Eye (tissue), 1 donor: ENCODE measurements at places on chromosomes 4 and X.

DNA sequence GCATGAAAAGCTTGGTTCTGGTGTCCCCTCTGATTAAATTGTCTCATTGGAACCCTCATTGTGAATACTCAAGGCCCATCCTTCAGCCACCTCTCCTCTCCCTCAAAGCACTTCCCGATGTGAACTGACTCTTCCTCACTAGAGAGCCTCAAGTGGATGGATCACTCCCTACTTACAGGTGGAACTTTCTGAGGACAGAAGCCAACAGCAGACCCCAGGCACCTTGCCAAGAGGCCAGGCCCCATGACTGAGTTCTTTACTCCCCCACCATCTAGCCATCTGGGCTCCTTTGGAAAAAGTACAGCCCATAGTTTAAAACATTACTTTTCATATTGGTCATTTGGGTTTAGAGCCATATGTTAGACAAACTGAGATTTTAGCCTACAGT lies 224.1 kb downstream of the SHROOM3 start:
- DNase-seq: no peak

DNA sequence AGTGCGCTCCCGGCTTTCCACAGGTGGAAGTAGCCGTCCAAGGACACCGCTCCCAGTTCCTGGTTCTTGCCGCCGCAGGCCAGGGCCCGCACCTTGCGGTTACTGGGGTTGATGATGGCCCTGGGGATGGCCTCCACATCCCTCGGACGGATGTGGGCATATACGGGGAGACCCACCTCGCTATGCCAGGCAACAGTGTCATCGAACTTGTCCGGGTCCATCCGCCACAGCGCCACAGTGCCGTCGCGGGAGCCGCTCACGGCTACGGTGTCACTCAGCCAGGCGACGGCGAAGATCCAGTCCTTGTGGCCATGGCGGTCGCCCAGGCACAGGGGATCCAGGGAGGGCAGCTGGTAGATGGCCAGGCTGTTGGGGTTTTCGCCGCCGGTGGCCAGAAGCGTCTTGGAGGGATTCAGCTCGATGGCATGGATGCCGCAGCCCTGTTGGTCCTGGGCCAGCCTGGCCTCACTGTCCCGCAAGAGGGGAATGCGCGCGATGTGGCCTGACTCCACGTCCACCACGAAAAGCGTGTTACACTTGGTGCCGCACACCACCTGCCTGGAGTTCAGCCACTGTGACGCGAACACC lies 795 bp downstream of the DCAF12L1 start:
- no peak for DNase-seq

DNA sequence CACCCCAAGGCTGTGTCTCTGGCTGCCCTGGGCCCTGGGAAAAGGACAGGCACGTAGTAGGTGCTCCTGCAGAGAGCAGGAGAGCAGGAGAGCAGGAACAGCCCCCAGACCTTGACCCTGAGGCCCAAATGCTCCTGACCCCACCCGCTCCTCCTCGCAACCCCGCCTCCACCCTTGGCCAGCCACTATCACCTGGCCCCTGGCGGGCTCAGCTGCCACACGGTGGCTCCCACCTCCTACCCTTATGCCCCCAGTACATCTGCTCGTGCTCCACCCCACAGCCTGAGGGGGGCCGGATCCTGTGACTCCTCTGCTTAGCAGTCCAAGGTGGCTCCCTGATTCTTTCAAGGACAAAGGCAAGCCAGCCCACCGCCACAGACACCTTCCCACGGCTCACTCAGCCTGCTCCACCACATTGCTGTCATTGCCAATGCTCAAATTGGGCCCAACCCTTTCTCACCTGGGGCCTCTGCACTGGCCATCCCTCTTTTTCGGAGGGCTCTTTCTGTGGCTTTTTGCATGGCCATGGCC lies 5.4 kb upstream of the HAUS7 start:
- no peak for DNase-seq

DNA sequence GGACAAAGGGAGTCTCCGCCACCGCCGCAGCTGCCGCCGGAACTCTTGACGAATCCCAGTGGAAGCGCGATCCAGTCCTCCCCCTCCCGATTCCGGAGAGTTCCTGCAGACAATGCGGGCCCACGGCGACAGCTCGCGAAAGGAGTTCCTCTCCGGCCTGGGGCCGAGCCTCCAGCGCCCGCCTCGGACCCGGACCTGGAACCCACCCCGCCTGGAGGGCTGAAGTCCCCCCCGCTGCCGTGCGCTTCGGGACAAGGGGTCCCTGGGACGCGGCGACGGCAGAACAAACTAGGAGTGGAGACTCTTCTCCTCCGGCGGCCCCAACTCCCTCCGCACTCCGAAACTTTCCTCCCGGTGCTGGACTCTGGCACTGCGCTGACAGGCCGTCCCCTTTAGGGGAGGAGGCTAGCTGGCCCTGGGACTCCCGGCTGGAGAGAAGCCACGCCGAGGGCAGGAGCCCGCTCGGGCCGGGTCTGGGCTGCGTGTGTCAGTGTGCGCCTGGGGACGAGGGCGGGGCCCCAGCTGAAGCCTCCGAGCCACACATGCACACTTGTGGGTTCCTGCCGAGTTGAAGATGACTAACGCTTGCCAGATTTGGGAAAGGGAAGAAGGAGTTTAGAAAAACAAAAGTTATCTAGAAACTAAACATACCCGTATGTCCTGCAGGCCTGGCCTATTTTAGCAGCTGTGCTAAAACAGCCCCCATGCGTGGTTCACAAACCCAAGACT lies at the start of gene ANTXR2:
Gene ANTXR2 (minus strand): TSS at position 486 of the 729 bp plus-strand sequence. CDS start 669 bp downstream, outside the sequence.
- peak; percentile 94 for DNase-seq

DNA sequence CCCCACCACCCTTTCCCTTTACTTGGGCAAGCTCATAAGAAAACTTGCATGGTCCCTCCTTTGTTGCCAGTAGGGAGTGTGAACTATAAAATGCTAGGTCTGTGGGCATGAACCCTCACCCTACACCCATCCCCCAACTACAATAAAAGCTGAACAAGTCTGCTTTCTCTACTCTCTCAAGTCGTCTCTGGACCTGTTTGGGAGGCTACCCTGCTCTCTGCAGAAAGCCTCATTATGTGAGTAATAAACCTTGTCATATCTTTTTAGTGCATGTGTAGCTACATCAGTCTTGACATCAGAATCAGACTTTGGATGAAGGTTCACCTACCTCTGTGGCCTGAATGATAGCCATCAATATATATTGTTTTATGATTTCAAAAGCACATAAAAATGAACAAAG lies 155.4 kb upstream of the FAM241A start:
- no peak for DNase-seq

DNA sequence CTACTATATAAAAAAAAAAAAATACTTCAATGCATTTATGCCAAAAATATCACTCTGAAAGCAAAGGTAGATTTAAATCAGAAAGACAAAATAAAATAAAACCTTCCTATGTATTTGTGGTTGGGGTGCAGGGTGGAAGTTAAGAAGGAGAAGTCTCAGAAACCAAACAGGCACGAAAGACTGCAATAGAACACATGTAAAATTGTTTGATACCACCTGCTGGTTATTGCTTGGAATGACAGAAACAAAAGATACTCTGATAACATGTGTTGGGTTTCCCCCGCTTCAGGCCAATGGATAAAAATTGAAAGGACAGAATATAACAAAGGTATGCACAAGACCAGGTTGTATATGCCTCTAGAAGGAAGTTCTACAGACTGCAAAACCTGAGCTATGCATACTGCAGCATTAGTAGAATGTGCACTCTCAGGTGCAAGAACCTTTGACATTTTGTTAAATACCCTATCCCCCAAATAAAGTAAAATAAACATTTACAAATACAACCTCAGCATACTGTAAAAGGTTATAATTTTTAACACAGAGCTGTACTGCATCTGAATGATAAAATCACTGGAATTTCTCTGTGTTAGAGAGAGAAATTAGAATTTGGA lies 118.8 kb downstream of the GABRA2 start:
- peak; percentile 63 for DNase-seq

DNA sequence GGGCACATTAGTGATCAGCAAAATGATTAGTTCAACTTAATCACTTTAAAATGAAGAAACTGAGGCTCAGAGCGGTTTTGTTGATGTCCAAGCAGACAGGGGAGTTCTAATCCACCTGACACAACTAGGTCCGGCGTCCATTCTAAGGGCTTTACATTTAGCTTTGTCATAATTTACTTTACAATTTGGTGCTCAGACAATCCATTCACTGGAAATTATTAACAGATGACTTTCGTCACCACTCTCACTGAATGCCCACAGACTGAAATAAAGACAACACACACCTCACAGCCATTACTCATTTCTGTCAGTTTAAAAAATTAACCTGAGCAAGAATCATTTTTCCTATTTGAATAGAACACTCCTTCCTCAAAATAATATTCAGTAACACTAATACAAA lies 10.8 kb downstream of the NR3C2 start:
- DNase-seq: no peak

GRCh38 chrX:39836802-39837420 lies 260.8 kb downstream of the BCOR start:
- no peak for DNase-seq

DNA sequence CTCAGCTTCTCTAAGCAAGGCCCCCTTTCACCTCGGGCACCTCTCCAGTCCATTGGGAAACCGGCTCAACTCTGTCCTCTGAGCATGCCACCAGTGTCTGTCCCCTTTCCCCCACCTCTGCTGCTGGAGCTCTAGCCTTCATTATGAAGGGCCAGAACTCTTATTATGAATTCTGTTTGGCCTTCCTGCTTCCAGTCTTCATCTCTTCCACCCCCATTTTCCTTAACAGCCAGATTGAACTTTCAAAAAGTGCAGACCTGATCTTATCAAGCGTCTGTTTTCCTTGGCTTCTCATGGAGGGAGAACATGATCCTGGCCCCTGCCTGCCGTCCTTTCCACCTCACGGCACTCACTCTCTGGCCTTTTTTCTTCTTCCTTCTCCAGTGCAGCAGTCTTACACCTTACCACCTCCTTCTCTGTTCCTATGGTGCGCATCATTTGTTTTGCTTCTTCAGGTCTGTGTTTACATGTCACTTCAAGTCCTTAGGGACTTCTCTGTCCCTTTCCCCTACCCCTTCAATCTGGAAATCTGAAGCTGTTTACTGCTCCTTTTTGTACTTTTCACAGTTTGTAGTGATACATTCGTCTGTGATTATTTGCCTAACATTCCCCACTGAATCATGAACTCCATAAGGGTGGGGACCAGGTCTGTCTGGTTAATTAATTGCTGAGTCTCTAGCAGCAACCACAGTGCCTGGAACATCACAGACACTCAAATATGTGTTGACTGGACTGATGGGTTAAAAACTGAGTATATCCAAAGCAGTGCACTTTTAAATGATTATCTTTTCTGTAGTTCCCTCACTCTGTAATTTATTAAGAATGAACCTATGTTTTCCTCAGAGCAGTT lies 55.8 kb downstream of the FNIP2 start:
- peak; percentile 26 for DNase-seq

GRCh38 chr4:6116696-6117285 lies 83.6 kb downstream of the JAKMIP1 start:
- no peak for DNase-seq

- no peak for DNase-seq
Measured at GRCh38 chrX:40327085-40327484, 229.3 kb upstream of the BCOR start.

GRCh38 chrX:39757971-39758370 lies 339.8 kb downstream of the BCOR start:
- DNase-seq: no peak

DNA sequence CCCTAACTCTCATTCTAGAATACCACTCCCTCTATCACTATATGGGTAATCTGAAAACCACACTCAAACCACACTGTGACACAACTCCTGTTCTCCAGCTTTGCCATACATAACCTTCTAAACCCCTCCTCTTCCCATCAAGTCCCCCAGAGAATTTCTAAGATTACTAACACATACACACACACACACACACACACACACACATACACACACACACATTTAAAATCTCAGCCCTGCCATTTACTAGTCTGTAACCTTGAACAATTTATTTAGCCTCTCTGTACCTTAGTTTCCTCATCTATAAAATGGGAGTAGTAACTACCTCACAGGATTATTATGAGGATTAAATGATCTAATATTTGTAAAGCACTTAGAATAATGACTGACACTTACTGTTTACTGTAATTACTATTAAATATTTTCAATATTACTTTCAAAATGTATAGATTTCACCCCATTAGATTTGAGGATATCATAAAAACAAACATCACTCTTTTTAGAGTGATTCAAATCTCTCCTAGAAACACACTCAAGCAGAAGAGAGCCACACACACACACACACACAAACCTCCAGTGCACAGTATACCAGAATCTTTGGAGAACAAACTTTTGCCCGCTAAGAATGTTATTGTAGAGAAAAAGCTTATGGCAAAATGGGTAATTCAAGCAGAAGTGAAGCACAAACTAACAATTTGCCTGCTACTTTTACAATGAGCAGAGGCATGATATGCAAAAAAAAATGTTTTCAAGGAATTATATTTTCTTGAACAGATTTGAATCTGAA lies 3.8 kb downstream of the ANKRD50 start:
- DNase-seq: no peak

GRCh38 chrX:65948103-65948502 lies 91.8 kb downstream of the VSIG4 start:
- DNase-seq: no peak

DNA sequence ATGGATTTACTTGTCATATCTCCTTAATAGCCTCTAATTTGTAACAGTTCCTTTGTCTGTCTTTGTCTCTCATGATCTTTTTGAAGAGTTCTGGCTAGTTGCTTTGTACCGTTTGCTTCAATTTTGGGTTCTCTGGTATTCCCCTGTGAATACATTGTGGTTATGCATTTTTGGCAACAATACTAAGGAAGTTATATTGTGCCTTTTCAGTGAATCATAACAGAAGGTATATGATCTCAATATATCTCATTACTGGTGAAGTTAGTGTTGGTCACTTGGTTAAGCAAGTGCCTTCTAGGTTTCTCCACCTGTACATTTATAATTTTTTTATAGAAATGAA lies 48.6 kb downstream of the DCLK2 start:
- no peak for DNase-seq

DNA sequence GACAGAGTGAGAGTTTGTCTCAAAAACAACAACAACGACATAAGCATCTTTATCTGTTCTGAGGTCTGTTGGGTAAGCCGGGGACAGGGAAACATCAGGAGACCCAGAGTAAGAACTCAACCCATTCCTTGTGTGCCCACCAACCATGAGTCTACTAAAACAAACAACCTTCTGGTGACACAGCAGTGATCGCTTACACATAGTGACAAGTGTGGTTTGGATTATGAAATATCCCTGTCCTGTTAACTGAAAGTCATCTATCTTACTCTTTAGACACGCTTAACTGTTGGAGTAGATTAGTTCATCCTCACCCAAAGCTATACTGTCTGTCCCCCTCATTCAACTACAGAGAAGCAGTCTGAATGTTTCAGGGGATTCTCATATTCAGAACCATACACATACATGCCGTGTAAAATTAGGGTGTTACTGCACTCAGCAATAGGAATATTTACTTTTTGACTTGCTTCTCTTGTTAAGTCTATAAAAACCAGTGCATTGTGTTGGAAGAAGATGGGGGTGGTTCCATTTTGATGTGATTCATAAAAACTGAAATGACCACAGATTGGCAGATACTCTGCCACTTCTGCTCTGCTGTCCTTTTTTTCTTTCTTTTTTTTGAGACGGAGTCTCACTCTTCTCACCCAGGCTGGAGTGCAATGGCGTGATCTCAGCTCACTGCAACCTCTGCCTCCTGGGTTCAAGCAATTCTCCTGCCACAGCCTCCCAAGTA lies 27.4 kb downstream of the PHKA2 start:
- DNase-seq: no peak

- DNase-seq: no peak
Measured at GRCh38 chr4:101222156-101222845, 125.0 kb downstream of the PPP3CA start.
